ENCODE measurements at places on chromosomes 3 and 15.

- peak; percentile 61 for DNase-seq
Observed at GRCh38 chr3:43753741-43754715, 63.3 kb downstream of the ABHD5 start.

GRCh38 chr3:57078344-57078634, 17.8 kb downstream of the SPATA12 start:
- peak; percentile 39 for DNase-seq

GRCh38 chr3:187920913-187921312, 175.6 kb upstream of the BCL6 start:
- no peak for DNase-seq

DNA sequence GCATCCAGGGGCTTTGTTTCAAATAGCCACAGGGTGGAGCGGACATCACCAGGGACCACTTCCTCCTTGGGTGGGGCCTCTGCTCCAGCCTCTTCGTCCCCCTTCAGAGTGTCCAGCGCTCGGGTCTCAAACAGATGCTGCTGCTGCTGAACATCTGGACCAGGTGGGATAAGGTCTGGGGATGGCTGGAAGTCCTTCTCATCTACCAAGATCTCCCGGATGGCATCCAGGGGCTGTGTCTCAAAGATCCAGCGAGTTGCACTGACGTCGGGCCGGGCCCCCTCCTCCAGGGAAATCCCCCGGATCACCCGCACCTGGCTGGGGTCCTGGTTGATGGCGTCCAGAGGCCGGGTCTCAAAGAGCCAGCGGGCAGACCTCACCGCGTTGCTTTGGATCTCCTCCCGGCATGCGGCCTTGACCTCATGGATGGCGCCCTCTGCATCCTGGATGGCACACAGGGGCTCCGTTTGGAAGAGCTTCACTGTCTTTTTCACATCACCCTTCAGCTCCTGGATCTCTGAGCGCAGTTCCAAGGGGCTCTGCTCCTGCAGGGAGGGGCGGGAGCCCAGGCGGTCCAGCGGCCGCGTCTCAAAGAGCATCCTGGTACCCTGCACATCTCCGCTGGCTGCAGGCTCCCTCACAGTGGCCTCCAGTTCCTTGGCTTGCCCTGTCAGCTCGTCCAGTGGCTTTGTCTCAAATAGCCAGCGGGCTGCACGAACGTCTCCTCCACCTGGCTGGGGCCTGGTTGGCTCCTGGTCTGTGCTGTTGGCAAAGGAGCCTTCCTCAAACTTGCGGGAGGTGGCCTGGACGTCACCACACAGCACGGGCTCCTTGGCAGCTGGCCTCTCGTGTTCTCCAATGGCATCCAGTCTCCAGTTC, 3.9 kb downstream of the XIRP1 start:
- no peak for DNase-seq

GRCh38 chr3:127675651-127676391, 3.1 kb downstream of the ABTB1 start:
- no peak for DNase-seq

GRCh38 chr15:28985691-28986090, 99.9 kb downstream of the APBA2 start:
- no peak for DNase-seq

GRCh38 chr15:41870689-41871081, 23.2 kb downstream of the SPTBN5 start:
- DNase-seq, result peak; percentile 92

DNA sequence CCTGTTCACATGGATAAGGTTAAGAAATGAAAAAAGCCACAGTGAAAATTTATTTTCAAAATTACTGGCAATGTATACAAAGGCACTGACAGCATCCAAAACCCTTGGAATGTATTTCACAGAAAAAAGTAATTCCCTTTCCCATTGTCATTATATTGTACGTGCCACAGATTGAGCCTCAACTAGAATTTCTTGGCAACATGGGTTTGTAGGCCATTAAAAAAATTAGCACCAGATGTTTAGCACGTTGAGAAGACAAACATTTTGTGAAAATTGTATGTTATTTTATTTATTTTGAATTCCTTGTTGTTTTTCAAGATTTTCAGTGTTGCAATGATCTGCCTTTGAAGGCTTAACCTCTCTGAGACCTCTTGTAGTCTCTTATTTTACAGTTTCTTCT, 76.3 kb upstream of the EPHB3 start:
- DNase-seq, result no peak

GRCh38 chr3:30634761-30635735, 28.6 kb downstream of the TGFBR2 start:
- DNase-seq, result no peak

DNA sequence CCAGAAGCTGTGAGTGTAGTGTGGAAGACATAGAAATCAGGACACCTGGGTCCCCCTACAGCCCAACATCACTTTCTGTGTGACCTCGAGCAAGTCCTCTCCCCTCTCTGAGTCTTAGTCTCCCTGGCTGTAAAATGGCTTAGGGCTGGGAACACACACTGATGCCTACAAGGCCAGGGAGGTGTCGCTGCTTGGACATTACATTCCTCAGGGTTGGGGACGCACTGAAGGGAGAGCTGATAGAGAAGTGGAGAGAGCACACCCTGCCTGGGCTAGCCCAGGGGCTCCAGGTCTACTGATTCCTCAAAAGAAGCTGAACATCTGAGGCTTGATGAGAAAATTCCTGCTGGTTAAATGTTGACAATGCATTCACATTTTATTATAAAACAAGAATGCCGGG, 6.3 kb upstream of the ALAS1 start:
- no peak for DNase-seq

GRCh38 chr3:136916223-136916622, 41.6 kb upstream of the IL20RB start:
- DNase-seq, result no peak

DNA sequence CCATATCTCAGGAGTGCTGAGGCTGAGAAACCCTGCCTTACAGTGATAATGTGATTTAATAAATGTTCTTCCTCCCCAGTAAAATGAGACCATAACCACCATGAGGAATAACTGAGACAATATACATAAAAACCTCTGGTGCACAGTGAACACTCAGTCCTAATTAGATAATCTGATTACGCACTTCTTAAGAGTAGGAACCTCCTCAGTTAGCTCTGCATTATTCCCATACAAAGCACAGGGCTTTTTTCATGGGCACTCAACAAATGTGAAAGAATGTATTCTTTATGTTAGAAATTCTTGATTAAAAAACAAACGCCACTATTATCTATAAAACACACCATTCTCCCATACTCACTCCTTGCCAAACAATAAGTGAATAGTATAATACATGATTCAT, 97.0 kb downstream of the TNIK start:
- DNase-seq, result no peak

DNA sequence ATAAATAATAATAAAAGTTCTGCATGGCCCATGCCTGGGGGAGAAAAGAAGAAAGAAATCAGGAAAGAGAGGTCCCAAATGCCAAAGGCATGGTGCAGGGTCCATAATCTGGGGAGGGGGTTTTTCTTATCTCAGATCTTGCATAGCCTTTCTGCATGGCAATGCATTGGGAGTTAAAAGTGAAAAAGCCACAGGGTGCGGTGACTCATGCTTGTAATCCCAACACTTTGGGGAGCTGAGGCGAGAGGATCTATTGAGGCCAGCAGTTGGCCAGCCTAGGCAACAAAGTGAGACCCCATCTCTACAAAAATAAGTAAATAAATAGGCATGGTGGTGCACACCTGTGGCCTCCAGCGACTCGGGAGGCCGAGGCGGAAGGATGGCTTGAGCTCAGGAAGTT, 76.8 kb upstream of the GATA2 start:
- DNase-seq, result no peak

DNA sequence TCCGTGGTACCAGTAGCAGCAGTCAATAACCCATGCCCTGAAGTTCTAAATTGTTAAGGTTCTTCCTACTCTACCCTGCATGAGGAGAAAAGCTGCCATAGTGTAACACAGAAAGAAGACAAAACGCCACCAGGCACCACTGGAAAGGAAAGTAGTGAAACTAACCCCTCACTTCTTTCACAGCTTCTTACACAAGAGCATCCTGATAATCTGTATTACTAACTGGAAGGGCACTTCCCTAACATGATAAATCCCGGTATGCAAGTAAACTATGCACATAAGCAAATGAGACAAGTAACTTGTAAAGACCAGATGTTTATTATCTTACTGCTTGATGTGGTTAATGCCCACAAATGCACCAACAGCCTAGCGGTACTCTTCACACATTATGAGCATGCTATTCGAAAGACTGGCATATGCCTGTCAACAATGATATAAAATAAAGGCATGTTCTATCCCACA, 141.3 kb downstream of the ADAM10 start:
- no peak for DNase-seq

- no peak for DNase-seq
Observed at GRCh38 chr3:192212335-192212734, 515.0 kb downstream of the FGF12 start.

DNA sequence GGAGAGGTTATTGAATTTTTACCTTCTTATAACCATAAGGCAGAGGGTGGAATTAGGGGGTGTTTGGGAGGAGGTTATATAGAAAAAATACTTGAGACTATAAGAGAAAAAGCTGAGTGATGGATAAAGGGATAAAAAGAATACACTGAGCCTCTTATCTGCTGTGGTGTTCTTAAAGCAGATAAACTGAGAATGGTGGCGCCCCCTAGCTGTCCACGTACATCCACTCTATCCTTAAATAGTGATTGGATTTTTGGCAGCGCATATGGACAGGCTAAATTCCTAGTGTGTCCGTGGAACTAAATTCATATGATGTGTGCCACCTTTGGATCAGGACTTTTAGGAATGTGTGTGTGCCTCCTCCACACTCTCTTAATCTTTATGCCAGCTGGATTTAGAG, 121.1 kb downstream of the OXSM start:
- DNase-seq, result no peak
